ENCODE measurements at places on chromosomes 6 and 20. TPM values are rescaled to one million over a fixed set of nuclear protein-coding genes. Genes with fewer than 3 reads are reported as not detected.

DNA sequence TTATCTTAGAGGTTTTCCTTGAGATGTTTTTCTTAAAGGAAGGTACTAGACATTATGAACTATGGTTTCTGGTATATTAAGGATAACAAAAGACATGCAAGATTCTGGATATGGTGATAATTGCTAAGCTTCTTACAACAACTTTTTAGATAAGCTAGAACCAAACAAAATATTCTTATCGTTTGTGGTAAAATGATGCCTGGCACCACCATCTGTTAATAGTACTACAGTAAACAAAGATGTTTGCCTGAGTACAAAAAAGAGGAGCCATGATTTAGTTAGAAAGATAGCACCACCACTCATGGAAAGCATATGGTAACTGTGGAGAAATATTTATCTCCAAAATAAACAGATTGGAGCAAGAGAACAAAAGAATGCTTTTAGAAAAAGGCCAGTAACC is 747.3 kb downstream of the COL12A1 start:
- H3K36me3 ChIP-seq: no peaks in the 10 kb centered on the region
- no peak for DNase-seq
- no peak overlapping the region for H3K27ac ChIP-seq
- H3K4me1 ChIP-seq: no peaks in the 10 kb centered on the region

- peak; percentile 33 for DNase-seq
- no peaks in the 10 kb centered on the region for H3K36me3 ChIP-seq
- H3K4me1 ChIP-seq: no peaks in the 10 kb centered on the region
- H3K27me3 ChIP-seq: peaks cover 14% of the 10 kb centered on the region
Observed at GRCh38 chr20:46324960-46325703, 16.8 kb upstream of the CDH22 start.

DNA sequence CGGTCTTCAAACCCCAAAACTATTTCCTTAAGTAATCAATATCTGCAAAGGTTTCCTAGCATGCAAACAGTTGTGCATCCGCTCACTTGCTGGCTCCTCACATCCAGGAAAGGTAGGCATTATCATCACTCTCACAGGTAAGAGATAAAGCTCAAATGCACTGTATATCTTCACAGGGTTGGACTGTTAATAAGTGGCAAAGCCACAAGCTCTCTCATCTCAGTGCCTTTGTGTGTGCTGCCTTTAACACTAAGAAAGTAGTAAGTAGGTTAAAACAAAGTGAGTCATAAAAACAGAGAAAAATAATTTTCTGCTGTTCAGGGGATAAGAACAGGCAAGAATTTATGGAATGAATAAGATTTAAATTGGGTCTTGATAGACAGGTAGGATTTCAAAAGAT is 21.3 kb downstream of the MAN1A1 start:
- H3K27ac ChIP-seq: no peak overlapping the region
- DNase-seq: no peak
- H3K36me3 ChIP-seq: peaks cover 25% of the 10 kb centered on the region
- H3K4me3 ChIP-seq: no peak overlapping the region
- no peaks in the 10 kb centered on the region for H3K27me3 ChIP-seq
- H3K4me1 ChIP-seq: peaks cover 49% of the 10 kb centered on the region

GRCh38 chr6:38173909-38174308 is 354.4 kb downstream of the ZFAND3 start:
- no peak for DNase-seq
- no peaks in the 10 kb centered on the region for H3K36me3 ChIP-seq
- H3K27ac ChIP-seq: no peak overlapping the region
- no peaks in the 10 kb centered on the region for H3K27me3 ChIP-seq
- H3K4me1 ChIP-seq: peaks cover 5% of the 10 kb centered on the region

Gene SIRPD
- not detected for total RNA-seq

Gene ID4
- not detected for total RNA-seq

Gene CPNE5
- 1.4 TPM for total RNA-seq

DNA sequence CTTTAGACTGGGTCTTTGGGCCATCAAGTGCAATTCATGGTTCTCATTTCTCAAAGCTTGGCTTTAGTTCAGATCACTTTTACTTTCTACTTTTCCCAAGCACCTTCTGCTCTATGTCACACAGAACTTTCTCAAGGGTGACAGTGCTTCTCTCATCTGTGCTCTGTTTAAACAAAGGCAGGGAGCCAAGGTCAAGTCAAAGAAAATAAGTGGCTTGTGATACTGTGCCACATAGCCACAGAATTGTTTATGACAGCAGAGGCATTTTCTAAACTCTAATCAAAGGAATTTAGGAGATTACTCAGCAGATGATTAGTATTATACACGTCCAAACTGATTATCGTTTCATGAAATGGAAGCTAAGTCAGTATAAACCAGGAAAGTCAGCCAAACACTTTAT is 348.0 kb downstream of the HDGFL1 start:
- no peaks in the 10 kb centered on the region for H3K36me3 ChIP-seq
- no peak overlapping the region for H3K27ac ChIP-seq
- no peaks in the 10 kb centered on the region for H3K27me3 ChIP-seq
- H3K4me3 ChIP-seq: no peak overlapping the region

DNA sequence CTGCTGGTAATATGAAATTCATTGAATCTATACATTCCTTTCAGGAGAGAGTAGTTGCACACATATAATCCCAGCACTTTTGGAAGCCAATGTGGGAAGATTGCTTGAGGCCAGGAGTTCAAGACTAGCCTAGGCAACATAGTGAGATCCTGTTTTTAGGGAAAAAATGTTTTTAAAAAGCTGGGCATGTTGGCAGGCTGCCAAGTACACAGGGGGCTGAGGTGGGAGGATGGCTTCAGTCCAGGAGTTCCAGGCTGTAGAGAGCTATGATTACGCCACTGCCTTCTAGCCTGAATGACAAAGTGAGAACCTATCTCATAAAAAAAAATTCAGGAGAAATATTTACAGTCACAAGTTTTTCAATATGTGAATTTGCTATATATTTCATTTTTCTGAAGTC is 71.9 kb downstream of the GRM1 start:
- H3K4me3 ChIP-seq: no peak overlapping the region
- no peak overlapping the region for H3K27ac ChIP-seq
- no peaks in the 10 kb centered on the region for H3K27me3 ChIP-seq
- no peaks in the 10 kb centered on the region for H3K4me1 ChIP-seq
- no peak for DNase-seq

- H3K36me3 ChIP-seq: peaks cover 5% of the 10 kb centered on the region
- no peak for DNase-seq
- H3K27ac ChIP-seq: no peak overlapping the region
- H3K4me1 ChIP-seq: no peaks in the 10 kb centered on the region
- H3K4me3 ChIP-seq: no peak overlapping the region
Observed at GRCh38 chr20:39042279-39043150, 80.4 kb downstream of the DHX35 start.
